Activated CD8-positive, alpha-beta memory T cell treated with anti-CD3 and anti-CD28 coated beads for 1 hour (primary cell): ENCODE measurements at places on chromosomes 3 and 15.

DNA sequence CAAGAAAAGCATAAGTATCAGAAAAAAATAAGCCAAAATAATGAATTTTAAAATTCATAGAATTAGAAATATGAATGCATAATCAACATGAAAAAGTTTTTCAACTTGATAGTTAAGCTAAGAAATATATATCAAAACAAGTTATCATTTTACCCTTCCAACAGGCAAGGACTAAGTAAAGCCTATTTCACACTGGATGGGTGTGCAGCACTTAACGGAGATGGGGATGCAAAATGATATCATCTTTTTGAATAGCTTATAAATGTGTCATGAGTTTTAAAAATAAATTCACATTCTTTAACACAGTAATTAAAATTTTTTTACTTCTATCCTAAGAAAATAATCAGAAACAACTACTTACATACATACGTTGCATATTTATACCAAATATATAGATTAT, 20.9 kb downstream of the PIK3R4 start:
- DNase-seq, result no peak

DNA sequence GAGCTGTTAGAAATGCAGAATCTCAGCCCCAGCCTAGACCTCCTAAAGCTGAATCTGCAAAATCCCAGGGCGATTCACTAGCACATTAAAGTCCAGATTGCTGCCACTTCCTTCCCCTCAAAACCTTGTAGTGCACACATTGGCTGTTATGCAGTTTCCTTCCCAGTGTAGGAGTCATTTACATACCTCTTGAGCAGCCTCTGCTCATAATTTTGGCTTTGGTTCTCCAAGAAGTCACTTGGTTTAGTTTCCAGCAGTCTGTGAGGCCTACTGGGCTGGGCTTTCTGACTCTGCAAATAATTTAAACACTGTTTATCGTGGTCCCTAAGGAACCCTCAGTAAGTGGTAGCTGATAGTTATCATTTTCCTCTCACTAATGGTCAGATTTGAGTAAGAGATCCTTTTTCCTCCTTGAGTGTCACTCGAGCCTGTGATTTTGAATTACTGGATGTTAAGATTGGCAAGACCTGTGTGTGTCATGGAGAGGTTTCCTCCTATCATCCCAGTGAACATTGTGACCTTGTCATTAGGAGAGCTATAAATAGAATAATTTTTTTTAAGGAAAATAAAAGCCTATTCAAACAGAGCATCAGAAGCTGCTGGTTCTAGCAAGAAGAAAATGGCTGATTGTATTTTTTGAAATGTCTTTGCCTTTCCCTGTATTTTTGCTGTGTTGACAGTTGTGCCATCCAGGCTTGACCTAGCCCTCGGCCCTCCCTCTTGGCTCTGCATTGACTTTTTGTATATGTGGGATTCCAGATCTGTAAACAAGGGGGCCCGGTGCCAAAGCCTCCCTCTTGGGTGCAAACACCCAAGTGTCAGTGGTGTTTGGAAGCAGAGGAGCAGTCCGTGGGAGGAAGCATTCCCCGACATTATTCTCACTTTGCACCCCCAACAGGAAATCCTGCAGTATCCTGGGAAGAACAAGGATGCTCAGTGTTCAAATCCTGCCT, 134.8 kb upstream of the ANKRD28 start:
- DNase-seq, result no peak

- no peak for DNase-seq
These were observed 22.3 kb downstream of the OSBPL10 start for GRCh38 chr3:31958701-31959152.

- DNase-seq, result no peak
These were observed 139.0 kb downstream of the CHDH start for GRCh38 chr3:53707222-53707621.

- no peak for DNase-seq
These were observed 103.4 kb downstream of the IGF1R start for GRCh38 chr15:98751767-98752166.

GRCh38 chr3:61570813-61571212, 9.4 kb downstream of the PTPRG start:
- no peak for DNase-seq
